Stimulated activated CD4-positive, alpha-beta T cell treated with anti-CD3 and anti-CD28 coated beads, Interleukin-15, amount 100 ng/mL, for 1 hour (primary cell): ENCODE measurements at places on chromosomes 3 and 15.

- DNase-seq: no peak
Observed at GRCh38 chr3:38382506-38383080, 36.0 kb downstream of the XYLB start.

DNA sequence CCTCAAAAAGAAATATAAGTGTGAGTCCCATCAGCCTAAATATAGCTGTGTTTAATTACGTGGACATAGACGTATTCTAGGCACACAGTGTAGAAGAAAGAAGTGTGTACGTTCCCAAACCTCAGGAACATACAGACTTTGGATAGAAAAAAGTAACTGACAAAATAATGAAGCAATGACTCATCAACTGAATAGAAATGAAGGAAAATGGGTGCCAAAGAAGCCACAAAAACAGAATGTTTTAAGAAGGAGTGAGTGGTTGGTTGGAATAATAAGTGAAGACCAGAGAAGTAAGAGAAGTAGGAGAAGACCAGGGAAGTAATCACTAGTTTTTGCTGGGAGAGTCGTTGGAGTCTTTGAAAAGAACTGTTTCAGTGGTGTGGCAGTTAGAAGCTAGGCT lies 518.1 kb downstream of the ROBO1 start:
- DNase-seq: no peak

DNA sequence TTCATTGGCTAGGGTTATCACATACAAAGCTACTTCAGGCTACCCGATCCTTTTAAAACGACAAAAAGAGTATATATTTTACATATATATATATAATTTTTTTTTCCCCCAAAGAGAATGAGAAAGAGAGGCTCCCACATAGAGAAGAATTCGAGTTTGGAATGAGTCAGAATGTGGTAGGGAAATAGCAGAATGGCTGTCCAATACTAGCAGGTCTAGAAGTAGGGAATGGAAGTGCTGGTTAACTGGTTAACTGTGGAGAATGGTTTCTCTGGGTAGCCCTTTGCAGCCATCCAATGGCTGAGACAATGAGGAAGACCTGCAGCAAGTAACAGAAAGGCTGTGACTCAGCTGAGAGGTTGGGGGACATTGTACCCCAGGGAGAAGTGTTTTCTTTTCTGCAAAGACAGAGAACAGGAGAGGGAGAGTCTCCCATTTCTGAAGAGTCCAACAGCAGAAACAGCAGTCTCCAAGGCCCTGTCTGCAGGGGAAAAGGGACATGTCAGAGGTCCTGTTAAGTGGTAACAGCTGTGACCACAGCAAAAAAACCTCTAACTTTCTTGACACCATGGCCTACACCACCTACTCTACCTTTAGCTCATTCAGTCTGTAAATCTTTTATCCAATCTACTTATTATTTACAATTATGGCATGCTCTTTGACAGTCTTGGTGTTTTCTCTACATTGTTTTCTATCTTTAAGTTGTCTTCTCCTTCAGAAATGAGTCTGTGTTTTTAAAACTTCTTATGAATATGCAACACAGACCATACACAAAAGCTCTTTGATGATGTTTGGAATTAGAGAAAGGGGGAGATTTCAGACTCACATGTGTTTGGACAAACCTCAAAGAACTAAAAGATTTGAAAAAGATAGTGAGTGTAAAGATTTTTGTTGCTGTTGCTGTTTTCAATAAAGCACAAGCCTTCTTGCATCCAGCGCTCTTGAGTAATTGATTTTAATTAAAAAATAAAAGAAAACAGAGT lies 116.1 kb upstream of the SLC7A14 start:
- no peak for DNase-seq

DNA sequence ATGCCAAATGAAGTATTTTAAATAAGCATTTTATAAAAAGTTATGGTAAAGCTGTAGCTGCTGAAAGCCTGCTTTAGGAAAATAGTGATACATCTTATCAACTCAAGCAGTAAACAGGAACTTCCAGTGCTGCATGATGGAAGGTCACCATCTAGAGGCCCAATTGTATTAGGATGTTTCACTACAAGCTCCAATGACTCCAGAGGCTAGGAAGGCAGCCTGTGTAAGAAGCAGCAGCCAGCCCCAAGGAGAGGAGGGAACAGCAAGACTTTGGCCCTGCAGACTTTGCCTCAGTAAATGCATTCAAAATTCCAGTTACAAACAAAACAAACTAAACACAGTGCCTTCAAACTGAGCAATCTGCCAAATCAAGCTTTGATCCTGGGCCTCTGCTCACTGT lies 32.1 kb downstream of the ILDR1 start:
- no peak for DNase-seq

DNA sequence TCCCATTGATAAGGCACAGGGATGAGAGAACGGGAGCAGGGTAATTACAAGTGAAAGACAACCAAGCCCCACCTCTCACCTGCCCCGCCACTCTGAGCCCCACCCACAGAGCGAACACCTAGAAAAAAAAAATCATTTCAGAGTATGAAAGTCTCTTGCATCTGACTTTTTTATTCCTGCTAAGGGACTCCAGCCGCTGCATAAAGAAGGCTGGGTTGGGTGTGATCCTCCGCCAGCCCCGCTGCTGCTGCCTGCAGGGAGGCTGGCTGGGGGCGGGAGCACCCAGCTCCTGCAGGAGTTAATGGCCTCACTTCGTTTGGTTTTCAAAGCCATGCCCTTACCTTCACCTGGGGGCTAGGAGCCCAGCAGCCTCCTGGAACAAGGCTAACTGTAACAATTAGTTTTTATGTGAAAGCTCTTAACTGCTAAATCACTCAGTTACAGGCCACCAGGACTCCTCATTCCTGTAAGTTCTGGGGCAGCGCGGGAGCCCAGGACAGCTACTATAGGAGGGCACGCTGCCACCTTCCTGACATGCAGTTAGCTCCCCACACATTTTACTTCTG lies 78.0 kb upstream of the SNRPA1 start:
- no peak for DNase-seq

GRCh38 chr15:75025107-75025506 lies 1.7 kb downstream of the PPCDC start:
- DNase-seq: no peak

GRCh38 chr3:70065696-70066253 lies 66.2 kb downstream of the SAMMSON start:
- DNase-seq: no peak

DNA sequence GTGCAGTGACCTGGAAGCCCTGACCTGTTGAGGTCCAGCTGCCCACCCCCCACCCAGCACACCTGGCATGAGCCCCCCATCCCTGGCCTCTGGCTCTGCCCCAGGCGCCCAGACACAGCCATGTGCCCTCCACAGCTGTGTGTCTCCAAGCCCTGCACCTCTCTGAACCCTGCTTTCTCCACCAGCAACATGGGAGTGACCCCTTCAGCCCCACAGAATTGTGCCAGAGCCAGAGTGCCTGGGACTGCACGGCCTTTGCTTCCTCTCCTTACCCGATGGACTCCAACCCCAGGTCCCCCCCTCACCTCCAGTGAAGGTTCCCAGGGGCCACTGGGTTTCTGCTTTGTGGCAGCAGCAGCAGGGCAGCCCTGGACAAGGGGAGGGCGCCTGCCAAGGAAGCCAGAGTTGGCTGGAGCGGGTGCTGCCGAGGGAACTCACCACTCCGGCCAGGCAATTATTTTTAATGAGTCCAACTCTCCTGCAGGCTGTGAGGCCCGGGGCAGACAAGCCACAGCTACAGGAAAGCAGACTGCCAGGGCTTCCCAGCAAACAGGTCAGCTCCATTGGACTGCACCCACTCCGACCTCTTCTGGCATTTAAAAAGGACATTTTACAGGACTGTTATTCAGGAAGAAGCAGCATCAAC lies 24.1 kb downstream of the PRR20G start:
- no peak for DNase-seq

DNA sequence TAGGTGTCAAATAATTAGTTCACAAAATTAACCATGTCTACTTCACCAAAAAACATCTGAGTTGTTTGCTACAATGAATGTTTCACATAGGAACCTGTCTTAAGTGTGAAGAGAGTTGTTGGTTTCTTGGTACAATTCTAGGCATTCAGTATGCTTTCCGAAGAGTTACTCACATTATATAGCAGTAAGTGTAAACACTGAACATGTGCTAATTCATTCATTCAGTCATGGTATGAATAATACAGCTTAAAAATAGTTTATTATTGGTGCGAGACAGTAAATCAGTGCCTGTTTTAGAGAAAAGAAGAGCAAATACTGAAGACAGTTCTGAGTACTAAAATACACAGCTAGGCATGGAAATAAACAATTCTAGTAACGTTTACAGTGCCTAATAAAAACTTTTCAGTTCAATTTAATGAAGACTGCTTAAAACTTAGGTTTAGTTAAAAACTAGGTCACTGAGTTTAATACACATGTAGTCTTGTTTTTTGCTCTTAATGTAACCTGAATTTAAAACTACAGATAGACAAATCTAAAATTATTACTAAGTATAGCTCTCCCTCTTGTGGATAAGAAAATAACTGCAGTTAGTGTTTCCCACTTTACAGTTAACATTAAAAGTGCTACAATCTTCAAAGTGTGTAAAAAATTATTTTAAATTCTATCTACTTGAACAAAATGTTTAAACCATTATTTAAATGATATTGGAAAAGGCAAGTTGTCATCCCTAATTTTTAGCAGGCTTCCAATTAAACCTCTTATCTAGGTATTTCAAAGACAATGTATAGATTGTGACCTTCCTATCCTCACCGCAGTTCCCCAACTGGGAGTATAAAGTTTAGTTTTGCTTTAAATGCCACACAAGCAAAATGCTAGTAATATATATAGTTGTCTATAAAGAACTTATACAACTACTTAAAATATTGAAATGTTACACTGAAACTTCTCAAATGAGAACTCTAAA lies 20.1 kb upstream of the ZCWPW2 start:
- DNase-seq: no peak

DNA sequence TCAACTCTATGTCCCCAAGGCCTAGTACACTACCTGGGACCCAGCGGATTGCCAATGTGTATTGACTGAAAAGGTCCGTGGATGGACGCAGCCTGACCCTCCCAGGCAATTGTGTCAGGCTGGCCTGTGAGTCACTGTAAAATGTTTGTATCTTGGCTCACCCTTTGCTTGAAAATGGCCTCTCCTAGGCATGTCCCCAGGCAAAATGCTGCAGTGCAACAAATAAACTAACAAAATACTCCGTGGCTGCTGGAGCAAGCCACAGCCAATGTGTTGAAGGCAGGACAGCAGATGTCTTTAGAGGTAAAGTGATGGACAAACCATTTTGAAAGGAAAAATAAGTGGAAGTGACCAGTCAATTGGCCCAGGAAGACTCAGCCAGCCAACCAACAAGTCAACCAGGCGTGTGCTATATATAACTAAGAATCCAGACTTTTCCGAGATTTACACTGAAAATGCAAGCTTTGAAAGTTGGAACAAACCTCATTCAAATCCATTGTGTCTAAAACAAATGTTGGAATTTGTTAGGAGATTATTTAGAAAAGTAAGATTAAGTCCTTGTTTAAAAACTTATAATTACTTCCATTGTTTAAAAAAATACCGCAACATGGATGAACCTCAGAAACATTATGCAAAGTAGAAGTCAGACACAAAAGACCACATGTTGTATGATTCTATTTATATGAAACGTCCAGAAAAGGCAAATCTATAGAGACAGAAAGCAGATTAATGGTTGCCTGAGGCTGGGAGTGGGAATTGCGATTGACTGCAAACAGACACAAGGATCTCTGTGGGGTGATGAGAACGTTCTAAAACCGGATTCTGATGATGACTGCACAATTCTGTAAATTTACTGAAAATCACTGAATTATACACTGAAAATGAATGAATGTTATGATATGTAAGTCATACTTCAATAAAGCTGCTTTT lies 191.2 kb downstream of the TLE3 start:
- DNase-seq: no peak

GRCh38 chr15:58257776-58258325 lies 119.7 kb downstream of the AQP9 start:
- no peak for DNase-seq

DNA sequence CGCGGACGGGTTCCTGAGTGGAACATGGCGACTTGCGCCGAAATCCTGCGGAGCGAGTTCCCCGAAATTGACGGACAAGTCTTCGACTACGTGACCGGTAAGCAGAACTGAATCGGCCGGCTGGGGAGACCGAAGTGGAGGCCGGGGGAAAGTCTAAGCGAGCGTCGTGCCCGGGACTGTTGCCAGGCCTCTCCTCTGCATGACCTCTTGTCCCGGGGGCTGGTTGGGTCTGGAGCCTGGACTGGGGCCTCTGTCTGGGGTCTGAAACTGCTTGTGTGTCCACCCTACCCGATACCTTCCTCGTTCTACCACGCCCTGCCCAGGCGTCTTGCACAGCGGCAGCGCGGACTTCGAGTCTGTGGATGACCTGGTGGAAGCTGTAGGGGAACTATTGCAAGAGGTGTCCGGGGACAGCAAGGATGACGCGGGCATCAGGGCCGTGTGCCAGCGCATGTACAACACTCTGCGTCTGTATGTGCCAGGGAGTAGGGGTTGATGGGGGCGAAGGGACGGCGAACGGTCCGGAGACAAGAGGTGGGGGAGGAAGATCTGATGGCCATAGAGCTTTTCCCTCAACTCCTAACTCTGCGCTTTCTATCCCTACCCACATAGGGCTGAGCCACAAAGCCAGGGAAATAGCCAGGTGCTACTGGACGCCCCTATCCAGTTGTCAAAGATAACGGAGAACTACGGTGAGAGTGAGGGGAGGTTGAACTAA lies at the start of gene ABCF3:
ABCF3 (plus strand) TSS at position 16 of the 718 bp plus-strand sequence; CDS start at position 25, 9 bp downstream.
- no peak for DNase-seq

GRCh38 chr3:70075101-70075500 lies 75.6 kb downstream of the SAMMSON start:
- DNase-seq: no peak

GRCh38 chr3:40725031-40725430 lies 200.3 kb downstream of the ZNF621 start:
- DNase-seq: no peak

DNA sequence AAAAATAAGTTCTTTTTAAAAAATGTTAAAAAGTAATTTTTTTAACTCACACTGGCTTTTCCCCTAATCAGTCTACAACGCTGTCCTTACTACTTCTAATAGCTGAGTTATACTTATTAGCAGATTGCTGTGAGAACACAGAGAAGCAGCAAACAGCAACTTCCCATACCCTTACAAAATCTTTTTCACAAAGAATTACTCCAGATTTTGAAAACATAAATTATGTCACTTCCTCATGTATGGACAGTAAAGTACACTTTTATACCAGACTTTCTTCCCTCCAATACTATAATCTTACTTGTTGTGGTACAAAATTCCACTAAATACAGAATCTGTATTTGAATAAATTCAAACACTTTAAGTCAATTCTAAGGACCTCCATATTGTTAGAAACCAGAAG lies 2.1 kb downstream of the PHC3 start:
- DNase-seq: no peak

- peak; percentile 34 for DNase-seq
Observed at GRCh38 chr3:113531826-113532697, at the start of gene SIDT1. Gene SIDT1 (plus strand): TSS chr3:113532555. CDS start chr3:113533022, 467 bp downstream.

DNA sequence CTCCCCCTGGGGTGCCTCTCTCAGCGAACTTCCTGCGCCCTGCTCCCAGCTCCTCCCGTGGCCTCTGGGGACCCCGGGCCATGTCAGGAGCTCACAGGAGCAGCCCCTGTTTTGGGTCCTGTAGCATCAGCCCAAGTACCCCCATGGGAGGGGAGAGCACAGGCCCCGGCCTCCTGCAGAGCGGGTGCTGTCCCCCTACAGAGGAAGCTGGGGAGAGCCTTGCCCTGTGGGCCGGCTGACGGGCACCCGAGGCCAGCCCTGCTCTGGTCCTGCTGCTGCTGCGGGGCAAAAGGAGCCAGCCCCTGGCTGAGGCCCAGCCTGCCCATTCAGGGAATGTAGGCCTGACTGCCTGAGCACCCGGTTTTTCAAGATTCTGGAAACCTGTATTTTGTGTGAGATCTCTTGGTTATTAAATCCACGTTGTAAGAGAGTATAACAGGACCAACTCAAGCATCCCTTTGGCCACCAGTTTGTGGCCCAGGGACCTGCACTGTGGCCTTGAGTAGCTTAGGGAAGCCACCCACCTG lies 12.4 kb downstream of the PLXNA1 start:
- DNase-seq: no peak
